Cerebellum (tissue), 4 donors: ENCODE measurements at places on chromosomes 16 and 17. TPM values are rescaled to one million over a fixed set of nuclear protein-coding genes. Genes with fewer than 3 reads are reported as not detected.

DNA sequence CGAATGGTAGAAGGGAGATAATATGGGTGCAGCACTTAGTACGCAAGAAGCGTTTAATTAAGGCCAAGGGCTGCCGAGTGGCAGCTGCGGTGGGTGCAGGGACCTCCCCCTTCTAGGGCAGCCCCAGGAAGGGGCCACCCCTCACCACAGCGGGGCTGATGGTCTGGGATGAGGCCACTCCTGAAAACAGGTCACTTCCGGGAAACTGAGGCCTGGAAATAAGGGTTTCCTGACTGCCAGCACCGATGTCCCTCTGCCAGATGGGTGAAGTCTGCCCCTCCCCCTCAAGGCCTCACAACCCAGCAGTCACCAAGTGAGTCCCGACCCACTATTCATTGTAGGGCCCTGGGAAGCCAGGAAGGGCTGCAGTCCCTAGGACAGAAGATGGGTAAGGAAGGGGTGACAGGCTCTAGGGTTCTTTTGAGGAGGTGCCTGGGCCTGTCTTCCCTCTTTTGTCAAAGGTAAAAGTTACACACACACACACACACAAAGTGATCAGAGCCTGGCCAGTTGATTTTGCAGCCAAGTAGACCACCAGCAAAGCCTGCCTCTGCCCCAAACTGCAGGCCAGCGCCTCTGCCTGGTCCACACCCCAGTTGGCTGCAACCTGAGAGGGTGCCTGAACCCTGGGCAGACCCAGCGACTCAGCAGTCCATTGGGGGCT lies 12.5 kb downstream of the SREBF1 start:
- DNase-seq, result no peak

- no peak for DNase-seq
Observed at GRCh38 chr17:17874478-17874877, 37.7 kb upstream of the SREBF1 start.

GRCh38 chr17:36017799-36018198 lies at the start of gene CCL23:
Gene CCL23, minus strand, starts transcription at chr17:36017972. Its CDS starts 75 bp downstream, at chr17:36017897.
- DNase-seq, result no peak

DNA sequence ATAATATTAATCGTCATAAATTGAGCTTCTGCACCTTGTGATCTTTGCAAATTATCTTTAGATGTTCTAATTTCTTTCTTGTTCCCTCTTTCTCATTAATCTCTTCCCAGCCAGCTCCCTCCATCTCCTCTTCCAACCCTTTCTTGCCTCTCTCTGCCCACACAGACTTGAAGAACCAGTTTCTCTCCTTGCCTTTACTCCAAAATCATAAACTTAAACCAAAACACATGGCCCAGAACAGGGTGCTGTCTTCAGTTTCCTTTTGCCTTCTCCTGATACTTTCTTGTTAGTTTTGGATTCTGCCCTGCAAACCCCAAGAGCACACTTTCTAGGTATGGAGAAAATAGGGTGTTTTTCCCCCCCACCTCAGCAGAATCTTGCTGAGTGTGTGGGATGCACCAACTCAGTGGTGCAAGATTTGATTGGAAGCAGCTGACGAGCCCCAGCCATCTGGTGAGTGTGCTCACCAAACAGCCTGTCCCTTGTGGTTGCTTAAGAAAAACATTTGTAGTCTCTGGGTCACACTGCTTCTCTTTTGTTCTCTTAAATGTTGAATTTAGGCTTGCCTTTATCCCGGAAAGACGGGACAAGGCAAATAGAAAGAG lies 175.8 kb upstream of the MAF start:
- DNase-seq, result no peak

SLC9A5 gene
- total RNA-seq, result 3.9 TPM

BAIAP3 gene
- total RNA-seq, result 8.8 TPM

DNA sequence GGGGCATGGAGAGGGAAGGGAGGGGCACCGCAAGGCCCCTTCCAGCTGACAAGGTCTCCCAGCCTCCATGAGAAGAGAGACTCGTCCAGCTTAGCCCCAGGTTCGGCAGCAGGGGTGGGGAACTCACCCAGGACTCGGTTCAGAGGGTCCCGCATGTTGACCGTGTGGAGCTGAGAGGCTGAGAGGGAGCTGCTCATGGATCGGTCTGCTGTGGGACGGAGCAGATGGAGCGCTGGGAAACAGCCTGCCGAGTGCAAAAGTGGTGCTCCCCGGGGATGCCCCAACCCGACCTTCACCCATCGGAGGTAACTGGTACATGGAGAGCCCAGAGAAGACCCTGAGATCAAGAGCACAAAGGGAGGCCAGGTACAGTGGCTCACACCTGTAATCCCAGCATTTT lies 4.9 kb downstream of the CSF3 start:
- no peak for DNase-seq

- DNase-seq, result no peak
Observed at GRCh38 chr16:84513123-84513522, 8.7 kb upstream of the MEAK7 start.

DNA sequence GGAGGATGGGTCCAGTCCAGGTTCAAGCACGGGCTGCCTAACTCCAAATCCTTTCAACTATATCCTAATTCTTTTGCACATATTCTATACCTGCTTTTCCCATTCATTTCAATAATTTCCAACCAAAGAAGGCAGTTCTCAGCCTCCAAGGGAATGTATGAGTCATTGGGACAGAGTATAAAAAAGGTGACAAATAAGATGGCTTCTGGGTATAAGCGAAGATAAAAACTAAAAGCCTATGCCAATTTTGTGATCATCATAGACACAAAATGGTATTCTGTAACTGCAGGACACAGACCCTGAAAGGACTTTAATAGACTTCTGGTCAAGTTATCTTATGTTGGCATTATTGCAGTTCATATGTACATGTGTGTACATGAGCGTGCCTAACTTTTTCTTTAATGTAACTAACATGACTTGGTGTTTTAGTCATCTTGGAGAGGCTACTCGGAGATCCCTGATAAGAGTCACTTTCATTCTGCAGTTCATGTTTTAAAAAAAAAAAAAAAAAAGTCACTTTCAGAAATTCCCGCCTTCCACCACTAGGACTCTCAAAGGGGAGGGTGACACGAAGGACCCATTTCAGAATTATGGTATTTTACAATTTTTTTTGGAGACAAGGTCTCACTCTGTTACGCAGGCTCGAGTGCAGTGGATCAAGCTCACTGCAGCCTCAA lies 17.3 kb downstream of the COG1 start:
- DNase-seq, result no peak
